ENCODE measurements at places on chromosomes 16 and 17. TPM values are rescaled to one million over a fixed set of nuclear protein-coding genes. Genes with fewer than 3 reads are reported as not detected.

The FOXN1 gene
- total RNA-seq: not detected

The ZNF205 gene
- total RNA-seq: 21.1 TPM

The HBQ1 gene
- 2.9 TPM for total RNA-seq

The GPRC5C gene
- total RNA-seq: 4.6 TPM

The PKMYT1 gene
- 82.2 TPM for total RNA-seq

The FGF11 gene
- 6.0 TPM for total RNA-seq

The RNF222 gene
- total RNA-seq: not detected

The NOD2 gene
- total RNA-seq: 0.57 TPM

The RNF157 gene
- total RNA-seq: 50.4 TPM

The ZNF267 gene
- 13.6 TPM for total RNA-seq

The TCAP gene
- 1.9 TPM for total RNA-seq

The PPP1R27 gene
- not detected for total RNA-seq

The TPSB2 gene
- not detected for total RNA-seq

The ENGASE gene
- total RNA-seq: 50.9 TPM

The RAB37 gene
- not detected for total RNA-seq

The ZNF771 gene
- total RNA-seq: 17.5 TPM

The FOXC2 gene
- 0.11 TPM for total RNA-seq

The PGS1 gene
- 42.7 TPM for total RNA-seq

The KIAA0753 gene
- 44.1 TPM for total RNA-seq

The MYCBPAP gene
- 1.7 TPM for total RNA-seq

The AOC2 gene
- total RNA-seq: 3.2 TPM

The CD300E gene
- not detected for total RNA-seq

The MYH2 gene
- 0.05 TPM for total RNA-seq

The SLC2A4 gene
- 6.1 TPM for total RNA-seq

The ATP2A1 gene
- total RNA-seq: 3.3 TPM

The MEIOC gene
- total RNA-seq: 0.70 TPM

The MRPS7 gene
- total RNA-seq: 86.4 TPM

All from neural crest cell (in vitro differentiated cells).